ENCODE measurements at places on chromosomes 3 and 15.

DNA sequence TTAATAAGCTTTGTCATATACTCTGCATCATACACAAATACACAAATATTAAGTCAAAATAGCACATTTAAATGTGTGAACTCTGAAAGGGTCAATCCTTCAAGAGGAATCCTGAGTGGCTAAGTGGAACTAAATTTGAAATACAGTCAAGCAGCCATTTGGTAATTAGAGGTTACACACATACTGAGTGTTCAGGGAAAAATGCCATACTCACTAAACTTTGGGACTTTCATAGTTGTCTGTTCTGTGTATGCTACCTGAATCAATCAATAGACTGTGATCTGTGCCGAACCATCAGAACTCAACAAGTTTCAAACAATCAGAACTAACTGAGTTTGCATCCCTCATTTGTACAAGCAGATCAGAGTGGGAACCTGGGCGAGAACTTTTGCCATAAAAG is 15.3 kb downstream of the ANKRD28 start:
- no peak for DNase-seq

GRCh38 chr3:94083261-94083660 is 20.4 kb downstream of the NSUN3 start:
- DNase-seq, result no peak

GRCh38 chr3:11721479-11721878 is 77.8 kb upstream of the VGLL4 start:
- DNase-seq, result no peak

DNA sequence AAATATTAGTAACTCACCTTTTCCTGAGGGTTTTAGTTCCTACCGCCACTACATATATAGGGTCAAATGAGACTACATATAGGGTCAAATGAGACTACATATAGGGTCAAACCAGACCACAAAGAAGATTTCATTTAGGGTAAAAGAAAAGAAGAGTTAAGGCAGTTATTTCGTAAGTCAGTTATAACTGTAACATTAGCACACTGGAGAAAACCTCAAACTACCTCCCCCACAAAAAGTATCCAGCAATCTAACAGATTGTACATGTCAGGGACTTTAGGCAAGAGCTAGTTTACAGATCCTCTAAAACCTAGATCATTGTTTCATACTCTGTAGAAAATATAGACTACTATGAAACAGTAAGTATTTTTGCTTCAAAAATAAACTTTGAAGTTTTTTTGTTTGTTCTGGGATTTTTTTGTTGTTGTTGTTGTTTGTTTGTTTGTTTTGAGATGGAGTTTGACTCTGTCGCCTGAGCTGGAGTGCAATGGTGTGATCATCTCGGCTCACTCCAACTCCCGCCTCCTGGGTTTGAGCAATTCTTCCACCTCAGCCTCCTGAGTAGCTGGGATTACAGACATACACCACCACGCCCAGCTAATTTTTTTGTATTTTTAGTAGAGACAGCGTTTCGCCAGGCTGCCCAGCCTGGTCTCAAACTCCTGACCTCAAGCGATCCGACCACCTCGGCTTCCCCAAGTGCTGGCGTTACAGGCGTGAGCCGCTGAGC is 92.4 kb upstream of the CGNL1 start:
- DNase-seq, result no peak

GRCh38 chr15:48470096-48470495 is 138.9 kb downstream of the DUT start:
- DNase-seq, result no peak

DNA sequence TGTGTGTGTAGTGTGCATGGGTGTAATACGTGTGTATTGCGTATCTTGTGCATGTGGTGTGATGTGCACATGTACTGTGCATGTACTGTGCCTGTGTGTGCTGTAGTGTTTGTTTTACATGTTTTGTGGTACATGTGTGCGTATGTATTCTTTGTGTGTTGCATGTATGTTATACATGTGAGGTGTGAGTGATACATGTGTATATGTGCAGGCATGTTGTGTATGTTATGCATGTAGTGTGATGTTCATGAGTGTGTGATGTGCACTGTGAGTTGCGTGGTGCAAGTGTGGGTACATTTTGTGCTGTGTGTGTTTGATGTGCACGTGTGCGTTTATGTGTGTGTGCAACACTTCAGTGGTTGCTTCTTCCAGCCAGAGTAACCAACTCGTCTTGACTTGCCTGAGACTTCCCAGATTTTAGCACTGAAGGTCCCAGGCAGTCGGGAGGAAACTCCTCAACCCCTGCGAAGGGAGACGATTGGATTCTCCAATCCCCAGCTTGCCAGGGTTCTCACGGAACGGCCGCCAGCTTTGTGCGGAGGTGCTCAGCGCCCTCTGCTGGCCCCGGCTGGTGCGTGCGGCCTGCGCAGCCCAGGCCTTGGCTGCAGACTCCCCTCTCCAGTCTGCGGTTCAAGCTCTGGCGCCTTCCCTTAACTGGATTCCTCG is 3.6 kb downstream of the GALNT15 start:
- peak; percentile 25 for DNase-seq
